ENCODE measurements at places on chromosomes 5 and 9.

DNA sequence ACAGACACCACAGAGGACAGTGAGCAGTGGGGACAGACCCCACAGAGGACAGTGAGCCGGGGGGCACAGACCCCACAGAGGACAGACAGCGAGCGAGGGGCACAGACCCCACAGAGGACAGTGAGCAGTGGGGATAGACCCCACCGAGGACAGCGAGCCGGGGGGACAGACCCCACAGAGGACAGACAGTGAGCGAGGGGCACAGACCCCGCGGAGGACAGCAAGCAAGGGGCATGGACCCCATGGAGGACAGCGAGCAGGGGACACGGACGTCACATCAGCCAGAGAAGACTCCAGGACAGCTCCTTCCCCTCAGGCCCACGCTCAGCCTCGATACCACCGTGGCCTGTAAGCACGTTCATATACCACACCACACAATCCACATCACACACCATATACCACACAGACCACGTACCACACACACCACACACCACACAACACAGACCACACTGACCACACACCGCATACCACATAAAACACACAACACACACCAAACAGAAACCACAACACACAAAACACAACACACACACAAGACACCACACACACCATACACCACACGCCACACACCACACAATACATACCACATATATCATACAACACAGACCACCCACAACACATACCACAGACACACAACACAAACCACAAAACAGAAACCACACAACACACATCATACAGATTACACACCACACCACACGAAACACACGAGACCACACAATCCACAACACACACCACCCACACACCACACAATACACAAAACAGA lies 5.2 kb upstream of the ZDHHC11 start:
- no peak for DNase-seq

DNA sequence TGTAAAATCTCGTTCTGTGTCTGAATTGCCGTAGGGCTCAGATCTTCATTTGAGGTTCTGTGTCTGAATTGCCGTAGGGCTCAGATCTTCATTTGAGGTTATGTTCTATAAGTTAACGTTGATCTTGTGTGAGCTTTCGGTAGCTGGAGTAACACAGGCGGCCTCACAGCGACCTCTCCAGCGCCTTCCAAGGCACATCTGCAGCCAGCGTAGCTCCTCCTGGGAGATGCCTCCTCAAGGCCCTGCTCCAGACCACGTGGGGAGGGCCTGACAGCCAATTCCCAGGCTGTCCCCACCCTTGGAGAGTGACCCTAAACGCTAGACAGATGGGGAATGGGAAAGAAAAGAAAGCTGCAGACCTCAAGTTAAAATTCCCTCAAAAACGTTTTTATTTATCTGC lies 8.7 kb upstream of the AHRR start:
- no peak for DNase-seq

GRCh38 chr5:65762234-65762633 lies 40.2 kb downstream of the NLN start:
- DNase-seq = no peak

GRCh38 chr9:79567671-79568098 lies 4.1 kb upstream of the TLE4 start:
- no peak for DNase-seq

DNA sequence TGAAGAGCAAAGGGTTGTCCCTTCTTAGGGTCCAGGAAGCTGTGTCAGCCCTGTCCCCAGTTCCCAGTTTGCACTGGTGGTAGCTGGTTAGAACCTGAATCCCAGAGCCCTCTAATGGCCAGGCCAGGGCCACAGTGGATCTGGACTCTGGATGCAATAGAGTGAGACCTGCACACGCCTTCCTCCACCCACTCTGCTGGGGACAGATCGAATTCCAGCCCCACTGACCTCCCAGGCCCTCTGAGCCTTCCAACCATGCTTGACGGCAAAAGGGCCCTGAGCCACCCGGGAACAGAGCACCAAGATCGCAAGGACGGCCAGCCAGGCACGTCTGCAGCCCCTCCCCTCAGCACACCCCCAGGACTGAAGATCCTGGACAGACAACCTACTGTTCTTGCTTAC lies 23.7 kb downstream of the NAIF1 start:
- no peak for DNase-seq

- DNase-seq = peak; percentile 48
Observed at GRCh38 chr5:147188200-147189108, 46.4 kb upstream of the STK32A start.

DNA sequence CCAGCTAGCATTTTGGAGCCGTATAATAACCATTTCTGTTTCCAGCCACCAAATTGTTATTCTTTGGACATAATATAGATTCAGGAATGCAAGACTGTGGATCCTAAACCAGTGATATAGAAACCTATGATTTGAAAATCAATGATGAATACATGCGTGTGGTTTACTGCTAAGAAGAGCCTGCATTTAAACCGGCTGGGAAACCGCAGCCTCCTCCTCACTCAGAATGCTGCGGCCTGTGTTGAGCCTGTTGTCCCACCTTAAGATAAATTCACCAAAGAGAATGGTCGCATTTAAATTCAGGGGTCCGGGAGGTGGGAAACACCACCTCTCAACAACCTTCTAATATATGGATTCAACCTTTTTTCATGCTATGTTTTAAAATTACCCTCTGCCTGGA lies 148.0 kb downstream of the MEF2C start:
- DNase-seq = no peak

- DNase-seq = peak; percentile 37
Observed at GRCh38 chr9:124480621-124480981, 26.6 kb downstream of the NR5A1 start.

- no peak for DNase-seq
Observed at GRCh38 chr5:83802686-83803085, 82.0 kb upstream of the HAPLN1 start.

Data from stimulated activated CD8-positive, alpha-beta memory T cell treated with anti-CD3 and anti-CD28 coated beads, Interleukin-4, amount 100 ng/mL, for 48 hours (primary cell).